ENCODE measurements at places on chromosomes 6 and 20.

DNA sequence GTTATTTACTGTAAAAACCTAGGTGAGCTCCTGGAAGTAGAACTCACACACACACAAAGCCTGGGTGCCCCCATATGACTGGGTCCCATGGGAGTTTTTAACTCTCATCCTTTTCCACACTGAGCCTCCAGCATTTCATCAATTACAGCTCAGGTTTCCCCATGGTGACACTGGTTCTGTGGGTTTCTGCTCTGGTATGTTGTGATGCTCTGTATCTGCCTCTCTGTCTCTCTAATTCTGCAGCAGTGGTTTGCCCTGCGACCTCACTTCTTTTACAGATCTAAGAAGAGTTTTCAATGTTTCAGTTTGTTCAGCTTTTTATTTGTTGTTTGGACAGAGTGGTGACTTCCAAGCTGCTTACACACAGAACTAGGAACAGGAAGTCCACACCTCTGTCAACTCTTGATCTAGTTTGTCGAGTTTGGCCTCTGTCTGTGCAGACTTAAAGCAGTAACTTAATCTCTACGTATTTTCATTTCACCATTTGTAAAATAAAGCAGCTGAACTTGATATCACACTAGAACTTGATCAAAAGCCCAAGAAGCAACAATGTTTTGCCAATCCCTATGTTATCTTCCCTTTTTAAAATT lies 554.3 kb downstream of the EPHA7 start:
- DNase-seq: no peak

GRCh38 chr6:33279257-33279695 lies 2.4 kb downstream of the B3GALT4 start:
- DNase-seq: no peak

DNA sequence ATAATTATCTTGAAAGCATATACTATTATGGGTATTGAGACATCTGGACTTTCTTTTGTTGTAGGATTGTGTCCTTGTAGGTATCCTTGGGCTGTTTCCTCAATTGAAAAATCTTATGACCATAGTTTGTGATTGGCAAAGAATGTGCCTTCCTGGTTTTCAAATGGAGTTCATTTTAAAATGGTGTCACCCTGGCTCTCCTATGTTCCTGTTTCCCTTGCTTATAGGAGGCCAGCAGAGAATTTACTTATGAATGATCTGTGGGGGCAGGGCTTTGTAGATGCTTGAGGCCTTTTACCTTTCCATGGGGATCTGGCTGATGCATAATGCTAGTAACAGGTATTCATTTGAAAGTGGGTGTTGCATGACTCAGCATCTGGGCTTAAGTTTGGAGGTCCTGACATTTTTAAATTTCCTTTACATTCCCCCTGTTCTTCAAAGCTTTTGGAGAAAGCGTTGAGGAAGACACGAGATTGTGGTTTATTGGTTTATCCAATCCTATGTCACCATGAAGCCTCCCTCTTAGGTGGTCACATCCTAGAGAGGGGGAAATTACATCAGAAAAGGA lies 135.0 kb upstream of the PROKR2 start:
- DNase-seq: no peak

DNA sequence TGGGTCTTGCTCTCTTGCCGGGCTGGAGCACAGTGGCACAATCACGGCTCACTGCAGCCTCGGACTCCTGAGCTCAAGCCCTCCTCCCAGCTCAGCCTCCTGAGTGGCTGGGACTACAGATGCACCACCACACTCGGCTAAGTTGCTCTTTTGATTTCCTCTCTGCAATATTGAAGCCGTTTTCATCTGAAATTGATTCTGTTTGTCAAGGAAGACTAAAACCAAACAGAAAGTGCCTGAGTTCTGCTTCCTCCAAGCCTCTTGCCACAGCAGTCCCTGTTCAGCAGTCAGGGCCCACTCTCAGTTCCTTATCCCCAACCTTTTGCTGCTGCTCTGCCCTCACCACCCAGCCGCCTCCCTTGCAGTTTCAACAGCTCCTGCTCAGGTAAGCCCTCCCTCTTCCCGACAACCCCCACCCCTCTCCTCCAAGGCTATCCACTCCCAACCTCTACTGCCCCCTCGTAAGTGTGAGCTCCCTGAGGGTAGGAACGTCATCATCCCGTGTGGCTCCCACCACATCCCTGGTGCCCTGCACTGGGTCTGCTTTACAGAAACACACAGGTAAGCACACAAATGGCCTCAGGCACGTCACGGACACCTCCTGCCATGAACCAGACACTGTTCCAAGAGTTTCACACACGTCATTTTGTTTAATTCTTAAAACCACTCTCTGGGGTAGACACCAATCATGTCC lies 70.7 kb upstream of the TAB2 start:
- no peak for DNase-seq

GRCh38 chr20:35146299-35146919 lies 727 bp downstream of the EDEM2 start:
- no peak for DNase-seq

DNA sequence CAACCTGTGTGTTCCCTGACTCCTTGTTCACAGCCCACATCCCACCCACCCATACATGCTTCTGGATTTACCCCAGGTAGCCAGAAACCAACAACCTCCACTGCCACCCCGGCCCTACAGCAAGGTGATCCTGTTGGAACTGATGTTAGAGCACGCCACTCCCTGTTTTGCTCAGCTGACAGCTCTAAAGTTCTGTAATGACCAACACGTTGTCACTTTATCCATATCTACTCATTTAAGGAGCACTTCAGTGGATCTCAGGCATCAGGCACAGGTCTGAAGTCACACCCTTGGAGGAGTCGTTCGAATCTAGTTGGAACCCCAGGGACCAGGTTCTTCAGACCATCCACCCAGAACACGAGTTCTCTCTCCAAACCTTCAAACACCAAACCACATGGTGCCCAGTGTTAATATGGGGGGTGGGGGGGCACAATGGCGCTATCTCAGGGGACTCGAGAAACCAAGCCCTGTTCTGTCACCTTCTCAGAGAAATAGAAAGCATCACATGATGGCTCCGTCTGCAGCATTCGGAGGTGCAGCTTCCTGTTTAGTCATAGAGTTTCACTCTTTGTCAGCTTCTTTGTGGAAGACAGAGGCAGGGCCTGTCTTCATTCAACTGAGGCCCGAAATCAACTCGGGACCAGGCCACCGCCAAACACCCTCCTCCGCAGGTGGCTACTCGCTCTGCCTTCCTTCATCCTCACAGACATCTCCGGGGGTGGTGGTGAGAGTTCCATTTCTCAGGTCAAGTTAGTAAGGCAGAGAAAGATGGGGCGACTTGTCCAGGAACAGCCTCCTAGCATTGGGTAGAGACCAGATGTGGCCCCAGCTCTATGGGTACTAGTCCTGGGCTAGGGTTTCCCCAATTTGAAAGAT lies 142.2 kb downstream of the NFATC2 start:
- no peak for DNase-seq

DNA sequence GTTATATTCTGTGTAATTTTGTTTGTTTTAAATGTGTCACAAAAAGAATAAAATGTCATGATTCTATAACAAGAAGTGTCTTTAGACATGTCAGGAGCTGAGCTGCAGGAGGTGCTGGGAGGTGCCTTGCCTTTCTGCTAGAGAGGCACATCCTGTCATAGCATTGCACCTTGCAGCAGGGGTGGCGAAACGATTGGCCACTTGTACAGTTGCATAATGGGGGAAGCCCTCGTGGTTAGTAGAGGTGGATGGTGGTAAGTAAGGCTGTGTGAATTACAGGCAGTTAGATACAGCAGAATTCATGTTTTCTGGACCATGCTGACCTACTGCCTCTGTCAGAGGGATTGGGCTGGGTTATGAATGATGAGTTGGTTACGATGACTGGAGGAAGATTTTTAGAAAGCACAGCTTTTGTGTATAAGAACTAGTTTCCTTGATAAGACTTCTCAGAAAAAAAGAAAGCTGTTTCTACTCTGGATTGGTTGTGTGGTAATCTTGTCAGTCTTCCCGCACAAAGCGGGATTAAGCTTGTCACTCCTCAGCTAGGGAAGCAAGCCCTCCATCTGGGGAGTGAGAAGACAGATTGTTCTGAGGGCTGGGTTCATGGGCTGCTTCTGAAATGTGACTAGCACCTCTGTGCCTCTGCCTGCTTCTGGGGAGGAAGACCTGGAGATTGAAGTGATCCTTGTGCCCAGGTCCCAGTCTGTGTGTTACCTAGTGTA lies 74.9 kb downstream of the FOXO3 start:
- DNase-seq: no peak

GRCh38 chr6:11021003-11021402 lies 23.1 kb downstream of the ELOVL2 start:
- no peak for DNase-seq

DNA sequence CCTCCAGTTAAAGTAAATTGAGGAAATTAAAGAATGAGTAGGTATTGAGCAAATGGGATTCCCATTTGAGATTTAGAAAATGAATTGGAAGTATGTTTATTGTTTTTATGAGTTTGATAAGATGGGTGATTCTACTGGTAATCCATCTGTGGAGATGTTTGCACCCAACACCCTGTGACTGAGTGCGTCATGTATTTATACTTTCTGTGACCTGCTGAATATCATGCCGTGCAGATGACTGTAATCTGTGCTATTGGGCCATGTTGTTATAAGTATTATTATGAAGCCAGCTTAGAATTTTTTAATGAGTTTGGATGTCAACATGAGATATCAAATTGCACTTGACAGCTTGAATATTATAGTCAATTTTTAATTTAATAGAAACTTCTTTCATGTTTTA lies 17.7 kb downstream of the FAM83B start:
- DNase-seq: no peak

DNA sequence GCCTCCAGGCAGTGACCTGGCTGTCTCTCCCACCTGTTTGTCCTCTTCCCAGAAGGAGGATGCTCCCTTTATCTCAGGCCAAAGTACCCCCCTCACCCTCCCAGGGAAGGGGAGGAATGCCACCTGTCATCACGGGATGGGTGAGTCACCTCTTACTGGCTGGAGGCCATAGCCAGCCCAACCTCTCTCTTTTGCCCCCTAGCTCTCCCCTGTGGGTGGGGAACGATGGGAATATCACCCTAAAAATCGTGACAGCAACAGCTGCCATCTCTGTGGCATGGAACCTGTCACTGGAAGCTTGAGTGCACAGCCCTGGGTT lies 137.5 kb upstream of the PTPN1 start:
- no peak for DNase-seq

DNA sequence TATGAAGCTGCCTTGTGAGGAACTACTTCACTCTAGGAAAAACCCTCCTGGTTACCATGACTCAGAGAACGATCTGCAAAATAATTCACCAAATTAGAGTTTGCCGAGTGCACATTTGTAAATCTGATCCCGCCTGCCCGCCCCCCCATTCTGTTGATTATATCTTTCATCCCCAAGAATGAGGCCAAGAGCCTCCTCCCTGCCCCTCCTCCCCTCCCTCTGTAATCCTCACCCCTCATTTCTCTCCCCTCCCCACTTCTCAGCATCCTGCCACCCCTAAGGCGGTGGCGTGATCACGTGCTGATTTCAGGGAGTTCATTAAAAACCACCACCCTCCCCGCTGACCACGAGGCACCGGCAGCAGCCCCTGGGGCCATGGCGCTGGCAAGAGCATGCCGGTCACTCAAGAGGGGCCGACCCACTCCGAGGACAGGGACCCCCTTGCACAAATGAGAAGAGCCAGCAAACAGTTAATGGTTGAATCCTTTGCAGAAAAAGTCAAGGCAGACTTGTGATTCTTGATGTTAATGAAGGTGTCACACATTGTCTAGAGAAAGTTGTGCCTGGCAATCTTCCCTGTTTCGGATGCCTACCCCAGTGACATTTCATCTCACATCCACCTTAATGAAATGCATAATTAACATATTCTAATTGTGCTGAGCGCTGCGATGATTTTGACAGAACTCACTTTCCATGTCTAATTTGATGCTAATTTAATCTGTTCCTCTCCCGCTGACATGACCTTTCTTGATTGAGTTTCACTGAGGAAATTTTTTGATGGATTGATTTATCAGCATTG lies 247.9 kb downstream of the ZNF217 start:
- DNase-seq: no peak

DNA sequence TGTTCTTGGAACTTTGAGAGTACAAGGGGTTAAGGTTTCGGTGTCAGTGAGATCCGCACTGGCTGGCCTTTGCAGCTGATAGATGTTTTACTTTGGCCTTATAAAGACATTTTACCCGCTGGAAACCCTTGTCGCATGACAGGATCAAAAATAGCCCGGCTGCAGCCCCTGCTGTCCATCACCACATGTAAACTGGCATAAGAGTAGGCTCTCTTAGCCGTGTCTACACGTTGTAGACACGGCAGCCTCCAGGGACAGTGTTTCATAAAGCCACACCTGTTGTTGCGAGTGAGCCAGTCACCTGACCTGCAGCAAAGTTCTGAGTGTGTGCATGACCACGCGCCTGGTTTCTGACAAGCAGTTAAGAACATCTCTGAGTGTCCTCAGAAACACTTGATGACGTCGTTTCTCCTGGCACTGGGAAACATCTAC lies 8.5 kb downstream of the RBM24 start:
- no peak for DNase-seq

DNA sequence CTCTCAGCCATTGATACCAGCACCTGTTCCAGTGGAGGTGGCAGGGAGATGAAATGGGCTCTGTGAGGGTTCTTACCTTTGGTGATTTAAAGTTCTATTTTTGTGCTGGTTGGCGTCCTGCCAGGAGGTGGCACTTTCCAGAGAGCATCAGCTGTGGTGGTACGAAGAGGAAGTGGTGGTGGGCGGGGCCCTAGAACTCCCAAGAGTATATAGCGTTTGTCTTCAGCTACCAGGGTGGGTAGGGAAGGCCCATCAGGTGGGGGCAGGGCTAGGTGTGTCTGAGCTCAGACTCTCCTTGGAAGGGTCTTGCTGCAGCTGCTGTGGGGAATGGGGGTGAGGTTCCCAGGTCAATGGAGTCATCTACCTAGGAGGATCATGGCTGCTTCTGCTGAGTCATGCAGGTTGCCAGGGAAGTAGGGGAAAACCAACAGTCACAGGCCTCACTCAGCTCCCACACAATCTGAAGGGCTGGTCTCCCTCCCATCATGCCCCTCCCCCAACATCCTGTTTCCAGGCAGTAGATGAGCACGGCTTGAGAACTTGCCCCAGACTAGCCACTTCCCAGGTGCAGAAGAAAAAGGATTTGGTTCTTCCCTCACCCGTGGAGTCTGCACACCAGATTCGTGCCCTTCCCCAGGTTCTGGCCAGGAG lies 46.6 kb downstream of the MOXD1 start:
- no peak for DNase-seq

DNA sequence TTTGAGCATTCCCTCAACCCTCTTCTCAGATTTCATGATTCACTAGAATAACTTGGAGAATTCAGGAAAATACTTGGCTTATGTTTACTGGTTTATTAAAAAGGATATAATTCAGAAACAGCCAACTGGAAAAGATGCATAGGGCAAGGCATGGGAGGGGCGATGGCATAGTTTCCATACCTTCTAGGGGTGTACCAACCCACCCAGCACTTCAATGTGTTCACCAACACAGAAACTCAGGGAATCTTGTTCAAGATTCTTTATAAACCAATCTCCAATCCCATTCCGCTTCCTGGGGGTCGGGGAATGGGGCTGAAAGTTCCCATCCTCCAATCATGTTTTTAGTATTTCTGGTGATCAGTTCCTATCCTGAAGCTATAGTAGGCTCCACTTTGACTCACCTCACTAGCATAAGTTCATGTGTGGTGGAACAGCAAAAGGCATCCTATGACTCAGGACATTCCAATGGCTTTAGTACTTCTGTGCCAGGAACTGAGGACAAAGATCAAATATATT lies 164.4 kb downstream of the SIM1 start:
- peak; percentile 94 for DNase-seq

GRCh38 chr6:123829302-123829953 lies 25.8 kb downstream of the NKAIN2 start:
- DNase-seq: peak; percentile 75

- DNase-seq: no peak
Measured at GRCh38 chr6:97841763-97842162, 558.7 kb upstream of the MMS22L start.

GRCh38 chr20:15396900-15397299 lies 1059.5 kb upstream of the FLRT3 start:
- DNase-seq: no peak
